H7 (cell line): ENCODE measurements at places on chromosomes 12 and 14. TPM values are rescaled to one million over a fixed set of nuclear protein-coding genes. Genes with fewer than 3 reads are reported as not detected.
A peak's percentile ranks its signal among the peaks of the same experiment; 100 is the strongest.

DNA sequence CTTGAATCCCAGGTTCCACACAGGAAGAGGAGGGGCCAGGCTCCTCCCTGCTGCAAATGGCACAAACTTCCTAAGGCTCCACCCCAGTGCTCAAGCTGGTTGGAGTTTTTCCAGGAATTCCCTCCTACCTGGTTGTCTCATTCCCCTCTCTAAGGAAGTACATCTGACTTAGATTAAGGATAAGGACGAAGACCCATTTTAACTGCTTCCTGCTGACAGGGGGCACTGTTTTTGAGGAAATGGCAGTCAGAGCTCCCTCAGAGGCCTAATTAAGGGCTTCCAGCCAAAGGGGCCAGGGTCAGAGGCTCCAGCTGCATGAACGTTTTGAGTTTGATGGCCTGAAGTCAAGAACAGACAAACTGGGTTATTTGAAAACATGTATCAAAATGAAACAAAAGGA is 1084.7 kb downstream of the SLC6A15 start:
- no peak for DNase-seq

The BHLHE41 gene
- 0.14 and 0.33 TPM in 2 replicates for total RNA-seq

DNA sequence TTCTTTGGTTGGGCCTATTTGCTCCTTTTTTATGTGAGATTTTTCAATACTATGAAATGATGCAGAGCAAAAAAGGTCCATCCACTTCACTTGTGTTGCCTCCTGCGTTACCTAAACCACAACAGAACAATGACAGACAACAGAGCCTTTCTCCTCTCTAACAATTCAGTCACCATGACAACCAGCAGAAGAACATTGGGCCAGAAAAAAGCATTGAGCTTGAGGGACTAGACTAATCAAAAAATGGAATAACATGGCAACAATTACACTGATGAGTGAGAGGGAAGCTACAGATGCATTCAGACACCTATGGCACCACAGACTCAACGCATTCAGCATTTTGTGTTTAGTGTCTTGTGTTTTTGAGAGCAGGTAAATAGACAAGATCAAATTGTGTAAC is 44.6 kb upstream of the PTCSC3 start:
- no peak for DNase-seq

The TAS2R43 gene
- total RNA-seq: 0.33 TPM in 1 of 2 replicates, not detected in the other

- DNase-seq: no peak
Observed at GRCh38 chr12:558580-558979, 98.8 kb downstream of the B4GALNT3 start.

DNA sequence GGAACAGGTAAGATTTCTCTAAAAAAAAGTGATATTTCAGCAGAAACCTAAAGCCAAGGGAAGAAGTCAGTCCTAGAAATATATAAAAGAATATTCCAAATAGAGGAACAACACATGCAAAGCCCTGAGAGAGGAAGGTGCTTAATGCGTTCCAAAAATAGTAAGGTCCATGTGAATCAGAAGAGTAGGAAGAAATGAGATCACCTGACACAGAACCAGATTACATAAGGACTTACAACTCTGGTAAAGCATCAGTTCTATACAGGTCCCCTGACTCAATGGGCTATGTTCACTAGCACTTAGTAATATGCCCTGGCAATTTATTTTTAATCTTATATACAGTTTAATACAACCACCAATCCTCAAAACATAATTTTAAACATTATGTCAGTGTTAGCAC is 30.0 kb downstream of the SENP1 start:
- DNase-seq: no peak

DNA sequence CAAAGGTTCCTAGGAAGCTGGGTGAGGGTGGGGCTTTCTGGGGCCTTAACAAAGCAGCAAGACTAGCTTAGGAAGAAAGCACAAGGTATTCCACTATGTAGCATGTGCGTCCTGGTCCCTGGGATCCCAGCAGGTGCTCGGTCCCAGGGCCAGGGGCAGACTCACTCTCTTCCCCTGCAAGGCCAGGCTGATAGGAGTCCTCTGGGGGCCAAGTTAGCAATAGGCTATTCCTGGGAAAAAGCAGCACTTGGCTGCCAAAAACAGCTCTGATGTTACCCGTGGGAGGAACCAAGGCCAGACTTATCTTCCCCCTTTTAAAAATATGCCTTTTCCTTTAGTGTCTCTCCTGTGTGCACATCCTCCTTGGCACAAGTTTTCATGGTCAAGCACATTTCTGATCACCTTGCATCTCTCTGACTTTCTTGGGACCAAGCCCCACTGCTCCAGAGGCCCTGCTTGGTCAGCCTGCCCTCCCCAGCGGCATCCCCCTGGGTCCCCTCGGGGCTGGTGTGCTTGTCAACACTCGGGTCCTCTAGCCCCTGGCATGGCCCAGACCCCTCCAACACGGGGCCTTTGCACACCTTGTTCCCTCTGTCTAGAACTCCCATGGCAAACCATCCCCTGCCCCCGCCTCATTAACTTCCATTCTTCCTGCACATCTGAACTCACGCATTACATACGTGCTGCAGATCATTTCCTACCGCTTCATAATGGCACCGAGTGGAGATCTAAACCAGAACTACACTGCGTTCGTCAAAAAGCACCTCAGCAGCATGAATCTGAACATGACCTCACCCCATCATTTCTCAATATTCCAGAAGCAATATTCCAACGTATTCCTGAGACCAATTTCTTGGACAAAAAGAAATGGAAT is 21.9 kb downstream of the CCDC92 start:
- DNase-seq: peak; percentile 37

DNA sequence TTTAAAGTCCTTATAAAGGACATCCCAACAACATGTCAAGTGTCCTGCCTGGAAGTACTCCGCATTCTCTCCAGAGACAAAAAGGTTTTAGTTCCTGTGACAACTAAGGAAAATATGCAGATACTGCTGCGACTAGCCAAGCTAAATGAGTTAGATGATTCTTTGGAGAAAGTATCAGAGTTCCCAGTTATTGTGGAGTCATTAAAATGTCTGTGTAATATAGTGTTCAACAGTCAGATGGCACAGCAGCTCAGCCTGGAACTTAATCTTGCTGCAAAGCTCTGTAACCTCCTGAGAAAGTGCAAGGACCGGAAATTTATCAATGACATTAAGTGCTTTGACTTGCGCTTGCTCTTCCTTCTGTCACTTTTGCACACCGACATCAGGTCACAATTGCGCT is 40.2 kb downstream of the RIC8B start:
- DNase-seq: no peak

DNA sequence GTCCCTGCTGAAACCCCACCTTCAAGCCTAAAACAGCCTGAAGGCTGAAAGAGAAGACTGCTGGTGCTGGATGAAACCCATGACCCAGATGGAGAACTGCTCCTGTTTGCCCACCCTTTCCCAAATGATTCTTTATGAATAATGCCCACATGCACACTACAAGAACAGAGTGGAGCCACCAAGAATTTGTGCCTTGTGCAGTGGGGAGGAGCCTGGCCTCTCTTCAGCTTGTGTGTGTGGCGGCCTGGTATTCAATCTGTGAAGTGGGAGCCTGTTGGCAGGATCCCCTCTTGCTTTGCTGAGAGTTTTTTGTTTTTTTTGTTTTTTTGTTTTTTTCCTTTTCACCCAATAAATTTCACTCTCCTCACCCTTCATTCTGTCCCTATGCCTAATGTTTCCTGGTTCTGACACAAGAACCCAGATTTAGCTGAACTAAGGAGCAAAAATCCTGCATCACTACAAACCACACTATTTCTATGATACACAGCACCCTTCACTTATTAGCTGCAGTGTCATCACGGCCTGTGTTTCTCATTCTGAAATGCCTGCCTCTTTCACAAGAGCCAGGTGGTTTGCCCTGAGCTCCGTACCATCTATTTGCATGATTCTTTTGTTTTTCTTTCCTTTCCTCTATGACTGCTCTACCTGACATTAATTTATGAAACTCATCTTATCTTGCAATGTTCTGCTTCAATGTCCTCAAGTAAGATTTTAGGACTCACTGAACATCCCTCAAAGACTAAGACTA is 585.5 kb upstream of the ATXN7L3B start:
- DNase-seq: no peak

The ZNF839 gene
- total RNA-seq: 14.9 and 18.9 TPM in 2 replicates

The ZBTB39 gene
- total RNA-seq: 11.6 and 13.0 TPM in 2 replicates

GRCh38 chr12:41907021-41907420 is 237.7 kb downstream of the GXYLT1 start:
- DNase-seq: no peak

- DNase-seq: no peak
Observed at GRCh38 chr12:18907728-18908127, 169.8 kb downstream of the CAPZA3 start.

DNA sequence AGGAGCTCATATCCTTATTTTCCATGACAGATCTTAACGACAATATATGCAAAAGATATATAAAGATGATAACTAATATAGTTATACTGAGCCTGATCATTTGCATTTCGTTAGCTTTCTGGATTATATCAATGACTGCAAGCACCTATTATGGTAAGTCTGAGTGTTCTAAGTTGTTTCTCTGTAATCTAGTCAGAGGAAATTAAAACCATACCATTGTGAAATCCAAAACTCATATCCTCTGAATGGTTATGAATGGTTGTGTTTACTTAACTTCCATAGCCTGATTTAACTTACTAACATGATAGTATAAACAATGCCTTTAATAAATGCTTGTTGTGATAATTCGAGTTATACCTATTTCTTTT is 760 bp downstream of the TMEM19 start:
- DNase-seq: no peak

The KRT6A gene
- total RNA-seq: not detected in 2 replicates

DNA sequence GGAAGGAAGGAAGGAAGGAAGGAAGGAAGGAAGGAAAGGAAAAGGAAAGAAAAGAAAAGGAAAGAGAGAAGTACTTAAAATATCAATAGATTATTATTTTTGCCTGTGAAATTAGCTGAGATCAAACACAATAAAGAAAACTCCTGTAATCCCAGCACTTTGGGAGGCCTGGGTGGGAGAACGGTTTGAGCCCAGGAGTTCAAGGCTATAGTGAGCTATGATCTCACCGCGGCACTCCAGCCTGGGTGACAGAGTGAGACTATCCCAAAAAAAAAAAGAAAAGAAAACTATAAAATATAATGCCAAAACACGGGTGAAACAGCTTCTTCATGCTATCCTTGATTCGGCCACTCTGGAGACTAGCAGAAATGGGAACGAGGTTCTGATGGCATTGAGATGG is 26.2 kb upstream of the CKAP4 start:
- DNase-seq: no peak

DNA sequence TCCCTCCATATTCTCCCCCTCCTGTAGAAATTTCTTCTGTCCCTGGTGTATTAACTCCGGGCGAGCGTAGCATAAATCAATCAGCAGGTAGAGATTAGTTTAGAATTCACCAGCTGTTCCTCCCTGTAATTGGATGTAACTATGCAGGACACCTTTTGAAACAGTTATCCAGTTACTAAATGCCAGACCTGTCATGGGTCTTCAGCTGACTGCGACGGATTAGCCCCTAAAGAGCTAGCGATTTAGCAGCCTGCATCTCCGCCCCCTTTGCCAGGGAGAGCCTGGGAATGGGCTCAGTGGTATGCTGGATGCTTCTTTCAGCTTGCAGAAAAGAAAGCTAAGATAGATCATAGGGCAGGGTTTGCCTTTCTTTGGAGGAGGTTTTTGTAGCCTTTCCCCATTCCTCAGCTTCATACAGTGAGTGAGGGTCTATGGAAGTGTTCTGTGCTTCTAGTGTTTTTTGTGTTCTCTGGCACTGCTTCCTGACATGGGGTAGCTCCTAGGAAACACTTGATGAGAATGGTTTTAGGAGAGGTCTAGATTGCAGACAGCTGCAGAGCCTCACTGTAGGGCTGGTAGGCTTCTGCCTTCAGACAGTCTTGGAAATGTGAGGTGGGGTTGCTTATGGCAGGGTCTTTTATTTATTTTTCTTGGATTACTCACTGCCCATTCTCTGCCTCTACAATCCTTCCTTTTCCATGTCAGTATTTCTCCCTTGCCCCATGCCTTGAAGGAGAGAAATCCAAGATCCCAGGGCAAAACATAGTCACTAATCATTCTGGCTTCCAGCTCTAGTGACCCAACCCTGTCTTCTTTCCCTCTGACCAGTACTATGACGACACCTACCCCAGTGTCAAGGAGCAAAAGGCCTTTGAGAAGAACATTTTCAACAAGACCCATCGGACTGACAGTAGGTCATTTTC is 16.7 kb downstream of the COPZ1 start:
- DNase-seq: no peak

DNA sequence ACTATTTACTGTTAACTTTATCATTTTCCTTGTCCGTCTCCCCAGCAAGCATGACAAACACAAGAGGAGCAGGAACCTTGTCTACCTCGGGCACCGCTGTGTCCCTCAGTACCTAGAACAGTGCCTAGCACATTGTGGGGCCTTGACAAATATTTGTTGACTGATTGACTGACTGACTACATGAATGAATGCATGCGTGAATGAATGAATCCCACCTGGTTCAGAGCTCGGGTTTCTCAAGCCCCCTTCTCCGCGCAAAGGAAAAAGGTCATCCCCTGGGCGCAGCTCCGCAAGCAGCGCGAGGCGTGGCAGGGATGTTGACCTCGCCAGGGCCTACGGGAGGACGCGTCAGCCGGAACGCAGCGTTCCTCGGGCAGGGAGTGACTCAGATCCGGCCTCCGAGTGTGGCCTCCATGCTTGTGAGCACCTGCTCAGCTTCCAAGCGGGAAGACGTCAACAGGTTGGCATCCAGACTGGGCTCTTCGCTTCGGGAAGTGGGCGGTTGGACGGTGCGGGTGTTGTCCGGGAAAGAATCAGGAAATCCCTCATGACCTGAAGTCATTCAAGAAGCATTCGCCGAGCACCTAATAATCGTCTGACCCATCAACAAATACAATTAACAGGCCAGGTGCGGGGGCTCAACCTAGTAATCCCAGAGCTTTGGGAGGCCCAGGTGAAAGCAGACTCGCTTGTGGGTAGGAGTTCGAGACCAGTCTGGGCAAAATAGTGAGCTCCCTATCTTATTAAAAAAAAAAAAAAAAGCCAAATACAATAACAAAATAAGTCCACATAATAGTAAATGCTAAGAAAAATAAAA is 13.9 kb upstream of the UBC start:
- peak; percentile 50 for DNase-seq

The DTX1 gene
- total RNA-seq: 1.00 and 2.5 TPM in 2 replicates

DNA sequence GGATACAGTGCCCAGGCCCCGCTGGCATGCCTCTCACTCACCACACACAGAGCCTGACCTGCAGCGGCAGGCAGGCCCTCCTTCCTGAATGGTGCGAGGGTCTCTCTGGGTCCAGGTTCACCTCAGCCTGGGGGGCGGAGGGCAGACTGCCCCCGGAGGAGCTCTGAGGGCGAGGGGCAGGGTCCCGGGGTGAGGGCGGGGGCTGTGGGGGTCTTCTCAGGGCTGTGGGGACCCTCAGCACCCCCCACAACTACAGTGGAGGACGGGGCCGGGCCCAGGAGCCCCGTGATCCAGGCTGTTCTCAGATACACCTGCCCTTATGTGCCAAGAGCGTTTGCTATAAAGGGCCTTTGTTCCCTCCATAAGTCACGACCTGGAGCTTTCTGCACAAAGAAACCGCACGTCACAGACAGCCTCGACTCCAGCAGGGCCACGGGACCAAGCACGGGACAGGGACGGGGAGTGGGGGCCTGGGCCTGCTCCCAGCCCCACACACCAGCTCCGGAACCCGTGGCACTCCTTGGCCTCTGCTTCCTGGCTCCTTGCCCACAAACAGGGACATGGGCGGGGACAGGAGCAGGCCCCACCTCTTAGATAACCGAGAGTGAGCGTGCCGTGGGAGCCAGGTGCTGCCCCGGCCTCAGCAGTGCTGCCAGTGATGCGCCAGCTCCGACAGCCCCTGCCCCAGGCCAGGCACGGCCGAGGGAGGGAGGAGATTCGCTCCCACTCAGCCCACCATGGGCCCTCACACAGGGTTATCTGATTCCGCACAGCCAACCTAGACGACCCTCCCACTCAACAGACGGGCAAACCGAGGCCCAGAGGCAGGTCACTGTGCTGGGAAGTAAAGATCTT is 101.9 kb downstream of the RFLNA start:
- no peak for DNase-seq

The GPN3 gene
- total RNA-seq: 32.7 and 37.5 TPM in 2 replicates
